ENCODE measurements at places on chromosomes 4 and X. TPM values are rescaled to one million over a fixed set of nuclear protein-coding genes. Genes with fewer than 3 reads are reported as not detected.
A peak's percentile ranks its signal among the peaks of the same experiment; 100 is the strongest.

DNA sequence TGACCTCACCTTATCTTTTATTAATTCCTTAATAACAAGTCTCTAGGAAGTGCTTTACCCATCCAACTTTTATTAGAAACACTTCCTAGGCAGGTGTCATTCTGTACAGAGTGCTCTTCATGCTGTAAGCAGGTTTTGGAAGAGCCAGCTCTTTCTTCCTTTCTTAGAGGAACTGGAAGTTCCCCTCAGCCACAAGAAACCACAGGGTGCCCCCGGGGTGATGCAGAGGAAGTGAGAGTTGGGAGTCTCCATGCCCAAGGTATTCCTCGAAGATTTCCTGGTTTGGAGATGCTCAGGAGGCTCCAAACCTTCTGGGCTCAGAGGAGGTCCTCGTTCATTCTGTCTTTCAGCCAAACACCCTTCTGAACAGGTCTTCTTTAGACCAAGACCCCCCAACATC, 83.8 kb downstream of the EGF start:
- H3K27ac ChIP-seq: no peak overlapping the region
- H3K4me3 ChIP-seq: no peak overlapping the region
- H3K4me1 ChIP-seq: no peaks in the 10 kb centered on the region

- H3K36me3 ChIP-seq: no peaks in the 10 kb centered on the region
- no peak for DNase-seq
- H3K4me1 ChIP-seq: no peaks in the 10 kb centered on the region
- no peak overlapping the region for H3K27ac ChIP-seq
- peaks cover 2% of the 10 kb centered on the region for H3K27me3 ChIP-seq
These were observed 71.1 kb downstream of the IGSF1 start for GRCh38 chrX:131217989-131218388.

GRCh38 chr4:165388756-165389155, 9.9 kb downstream of the CPE start:
- H3K4me1 ChIP-seq: peaks cover 21% of the 10 kb centered on the region
- H3K27me3 ChIP-seq: no peaks in the 10 kb centered on the region
- H3K36me3 ChIP-seq: no peaks in the 10 kb centered on the region
- DNase-seq: no peak

Gene PAK3
- 1.1 TPM for total RNA-seq

DNA sequence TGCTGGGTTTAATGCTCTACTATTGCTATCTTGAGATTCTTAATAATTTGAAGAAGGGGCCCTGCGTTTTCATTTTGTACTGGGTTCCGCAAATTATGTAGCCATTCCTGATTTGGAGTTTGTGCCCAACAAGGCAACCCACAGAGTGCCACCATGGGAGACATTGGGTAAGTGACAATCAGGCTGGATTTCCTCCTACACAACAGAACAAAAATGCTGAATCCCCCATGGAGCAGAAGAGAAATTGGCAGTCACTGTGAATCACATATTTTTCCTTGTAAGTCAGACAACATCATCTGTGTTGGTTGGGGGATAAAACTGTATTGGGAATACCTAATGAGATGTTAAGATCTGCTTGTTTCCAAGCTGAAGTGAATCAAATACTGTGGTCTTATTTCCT, 80.9 kb downstream of the CNGA2 start:
- no peak for DNase-seq
- no peaks in the 10 kb centered on the region for H3K4me1 ChIP-seq
- peaks cover 2% of the 10 kb centered on the region for H3K27me3 ChIP-seq
- H3K4me3 ChIP-seq: no peak overlapping the region
- H3K36me3 ChIP-seq: no peaks in the 10 kb centered on the region

- H3K27ac ChIP-seq: no peak overlapping the region
- no peaks in the 10 kb centered on the region for H3K36me3 ChIP-seq
- H3K4me1 ChIP-seq: peaks cover 1% of the 10 kb centered on the region
- no peak for DNase-seq
- no peaks in the 10 kb centered on the region for H3K27me3 ChIP-seq
- H3K4me3 ChIP-seq: no peak overlapping the region
These were observed 88.1 kb downstream of the MGST2 start for GRCh38 chr4:139753686-139754085.

DNA sequence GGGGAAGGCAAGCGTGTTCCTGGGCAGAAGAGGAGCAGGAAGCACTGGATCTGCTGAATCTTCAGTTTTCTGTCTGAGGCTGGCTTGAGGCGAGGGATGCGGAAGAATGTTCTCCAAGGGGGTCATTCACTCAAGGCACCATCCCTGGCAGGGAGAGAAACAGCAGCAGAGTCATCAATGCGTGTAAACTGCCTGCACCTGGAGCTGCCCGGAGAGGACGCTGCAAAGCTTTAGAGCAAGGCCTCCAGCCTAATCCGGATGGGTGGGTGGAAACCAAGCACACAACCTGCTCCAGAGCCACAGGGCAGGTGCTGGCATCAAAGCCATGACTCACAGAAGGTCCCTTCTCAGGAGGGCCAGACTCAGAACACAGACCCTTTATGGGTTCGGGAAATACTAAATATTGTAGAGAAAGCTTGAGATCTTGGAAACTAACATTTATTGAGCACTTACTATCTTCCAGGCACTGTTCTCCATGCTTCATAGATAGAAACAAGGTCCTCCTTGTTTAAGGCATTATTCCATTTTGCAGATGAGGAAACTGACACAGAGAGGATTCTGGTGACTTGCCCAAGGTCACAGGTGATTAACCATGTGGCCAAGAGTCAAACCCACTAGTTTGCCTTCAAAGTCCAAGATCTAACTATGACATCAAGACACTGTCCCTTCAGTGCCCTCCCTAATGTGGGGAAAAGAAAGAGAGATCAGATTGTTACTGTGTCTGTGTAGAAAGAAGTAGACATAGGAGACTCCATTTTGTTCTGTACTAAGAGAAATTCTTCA, 7.7 kb downstream of the PROM1 start:
- H3K36me3 ChIP-seq: no peaks in the 10 kb centered on the region
- DNase-seq: no peak
- no peak overlapping the region for H3K4me3 ChIP-seq

DNA sequence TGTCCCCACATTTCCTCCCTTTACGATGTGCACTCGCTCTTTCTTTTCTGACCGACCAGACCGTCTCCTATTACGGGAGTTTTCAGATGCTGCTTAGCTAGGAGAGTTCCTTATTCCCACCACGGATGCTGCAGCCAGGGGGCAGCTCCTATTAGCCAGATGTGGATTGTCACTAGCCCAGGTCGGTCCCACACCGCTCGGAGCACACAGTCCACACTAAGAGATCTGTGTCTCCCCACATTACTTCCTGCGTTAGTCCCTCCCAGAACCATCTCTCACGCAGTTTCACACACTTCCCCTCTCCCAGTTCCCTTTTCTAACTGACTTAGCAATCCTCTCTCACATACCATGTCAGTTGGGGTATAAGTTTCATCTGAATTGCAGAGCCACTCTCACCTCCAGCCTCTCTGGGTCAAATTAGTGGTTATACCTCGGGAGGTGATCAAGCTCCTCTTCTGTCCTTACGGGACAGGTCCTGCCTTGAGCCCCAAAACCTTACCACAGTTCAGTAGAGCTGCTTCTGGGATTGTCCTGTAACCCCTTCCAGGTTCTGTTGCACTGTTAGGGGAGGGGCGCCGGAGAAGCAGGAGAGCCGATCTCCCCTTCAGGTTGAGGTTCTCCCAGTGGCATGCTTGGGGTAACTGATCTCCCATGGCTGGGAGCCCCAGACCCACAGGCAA, 28.2 kb downstream of the SULT1E1 start:
- H3K4me3 ChIP-seq: no peak overlapping the region
- H3K4me1 ChIP-seq: peaks cover 37% of the 10 kb centered on the region

DNA sequence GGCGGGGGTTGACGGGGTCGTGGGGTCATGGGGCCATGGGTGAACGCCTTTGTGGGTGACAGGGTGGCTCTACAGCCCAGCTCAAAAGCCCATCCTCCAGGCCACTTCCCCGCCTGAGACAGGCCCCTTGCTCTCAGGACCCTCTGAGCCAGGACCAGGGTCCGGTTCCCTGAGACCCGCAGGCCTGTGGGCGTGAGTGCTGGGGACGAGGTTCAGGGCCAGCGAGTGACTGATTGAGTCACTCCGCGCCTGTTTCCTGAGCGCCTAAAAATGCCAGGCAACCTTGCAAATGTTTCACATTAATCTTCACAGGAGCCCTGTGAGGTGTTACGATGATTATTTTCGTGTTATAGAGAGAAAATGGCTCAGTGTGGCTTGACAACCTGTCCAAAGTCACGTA, 97.8 kb downstream of the ZNF674 start:
- H3K4me1 ChIP-seq: no peaks in the 10 kb centered on the region
- peak overlapping the region; percentile 90 for H3K27ac ChIP-seq
- no peak for DNase-seq
- peak overlapping the region; percentile 49 for H3K4me3 ChIP-seq
- no peaks in the 10 kb centered on the region for H3K27me3 ChIP-seq

Gene SHROOM3
- 75.1 TPM for total RNA-seq

Gene GPC4
- total RNA-seq: 38.6 TPM

DNA sequence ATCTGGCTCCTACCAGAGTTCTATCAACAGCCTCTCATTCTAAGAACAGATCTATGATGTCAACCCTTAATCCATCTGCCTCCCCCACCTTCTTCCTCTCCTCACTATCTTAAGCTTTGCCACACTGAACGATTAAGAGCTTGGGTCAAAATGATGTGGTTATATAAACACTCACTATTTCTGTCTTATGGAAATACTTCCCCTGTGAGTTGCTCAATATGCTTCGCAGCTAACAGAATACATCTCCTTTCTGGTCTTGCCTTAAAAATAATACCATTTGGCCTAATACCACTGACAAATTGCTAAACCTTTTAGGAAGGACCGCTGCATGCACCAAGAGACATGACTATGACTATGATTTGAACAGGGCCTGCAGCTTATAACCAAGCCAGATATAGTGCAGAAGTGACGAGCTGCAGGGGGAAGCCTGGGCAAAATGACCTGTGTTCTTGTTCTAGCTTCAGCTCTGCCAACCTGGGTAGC, 130.9 kb downstream of the RNF150 start:
- H3K27ac ChIP-seq: no peak overlapping the region
- no peaks in the 10 kb centered on the region for H3K27me3 ChIP-seq

- H3K27me3 ChIP-seq: no peaks in the 10 kb centered on the region
- H3K4me1 ChIP-seq: no peaks in the 10 kb centered on the region
- H3K36me3 ChIP-seq: no peaks in the 10 kb centered on the region
- H3K27ac ChIP-seq: no peak overlapping the region
- no peak for DNase-seq
These were observed 985 bp upstream of the CXCL11 start for GRCh38 chr4:76036855-76037254.

Gene FAM193A
- total RNA-seq: 24.1 TPM

DNA sequence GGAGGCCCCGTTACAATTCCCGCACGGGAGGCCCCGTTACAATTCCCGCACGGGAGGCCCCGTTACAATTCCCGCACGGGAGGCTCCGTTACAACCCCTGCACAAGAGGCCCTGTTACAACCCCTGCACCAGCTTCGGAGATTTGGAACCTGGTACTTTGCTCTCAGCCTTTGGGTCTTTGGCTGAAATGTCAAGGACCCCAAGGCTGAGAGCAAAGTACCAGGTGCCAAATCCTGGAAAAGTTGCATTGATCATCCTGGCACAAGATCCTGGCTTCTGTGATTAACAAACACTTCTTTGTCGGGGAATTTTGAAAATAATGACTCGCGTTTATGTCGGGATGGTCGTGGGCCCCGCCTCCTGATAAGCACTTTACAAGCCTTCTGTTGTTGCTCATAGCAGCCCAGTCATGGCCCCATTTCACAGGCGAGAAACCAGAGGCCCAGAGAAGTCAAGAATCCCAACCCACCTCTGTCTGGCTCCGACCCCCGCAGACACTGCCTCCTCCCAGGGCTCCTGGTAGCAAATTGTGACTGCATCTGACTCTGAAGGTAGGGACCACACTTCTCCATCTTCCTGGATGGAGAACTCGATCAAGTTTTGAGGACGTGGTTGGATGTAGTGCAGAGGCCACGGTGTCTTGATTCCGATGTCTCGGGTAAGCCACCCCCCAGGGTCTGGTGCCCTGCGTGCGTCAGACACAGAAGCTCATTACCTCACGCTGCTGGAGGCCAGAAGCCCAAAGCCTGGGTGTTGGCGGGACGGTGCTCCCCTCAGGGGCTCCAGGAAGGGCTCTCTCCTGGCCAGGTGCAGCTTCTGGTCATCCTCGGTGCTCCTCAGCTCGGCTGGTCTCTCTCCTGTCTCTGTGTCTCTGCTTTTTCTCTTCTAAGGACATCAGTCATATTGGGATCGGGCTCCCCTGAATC, 60.3 kb downstream of the ADRA2C start:
- peaks cover 16% of the 10 kb centered on the region for H3K4me1 ChIP-seq
- no peak for DNase-seq
- no peaks in the 10 kb centered on the region for H3K36me3 ChIP-seq
- H3K27me3 ChIP-seq: no peaks in the 10 kb centered on the region

DNA sequence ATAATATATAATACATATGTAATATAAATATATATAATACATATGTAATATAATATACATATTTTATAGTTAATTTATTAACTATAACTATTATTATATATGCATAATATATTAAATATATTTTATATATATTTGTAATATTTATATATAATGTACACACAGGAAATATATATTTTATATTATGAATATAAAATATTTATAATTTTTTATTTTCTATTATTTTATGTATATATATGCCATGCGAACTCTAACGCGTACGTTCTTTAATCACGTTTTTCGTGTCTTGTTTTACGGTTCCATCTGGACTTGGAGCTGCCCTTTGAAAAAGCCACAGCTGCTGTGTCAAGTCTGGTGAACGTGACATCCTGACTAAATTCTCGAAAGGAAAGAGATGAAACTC, 332.1 kb downstream of the ASMT start:
- H3K27ac ChIP-seq: no peak overlapping the region
- H3K4me3 ChIP-seq: no peak overlapping the region
- DNase-seq: no peak
- H3K36me3 ChIP-seq: no peaks in the 10 kb centered on the region

Data from lung (tissue), 17 donors.